ENCODE measurements at places on chromosomes 3 and 15.

- no peak for DNase-seq
These were observed 167.6 kb upstream of the CADPS start for GRCh38 chr3:63042833-63043232.

DNA sequence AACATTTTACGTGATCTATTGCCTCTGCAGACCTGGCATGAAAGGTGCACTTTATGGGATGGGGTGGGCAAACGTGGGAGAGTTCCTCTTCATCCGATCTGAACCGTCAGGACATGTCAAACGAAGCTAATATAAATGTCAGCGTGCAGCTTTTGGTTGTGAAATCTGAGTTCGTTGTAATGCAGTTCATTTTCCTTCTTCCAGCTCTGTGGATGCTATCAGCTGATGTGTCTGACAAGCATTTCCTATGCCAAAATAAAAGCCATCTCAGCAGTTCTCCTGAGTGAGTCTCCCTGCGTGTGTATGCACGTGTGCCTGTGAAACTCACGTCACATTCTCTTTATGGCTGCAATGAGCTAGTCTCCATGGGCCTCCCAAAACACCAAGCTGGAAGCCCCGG is 512.3 kb downstream of the MCTP2 start:
- DNase-seq = no peak

- DNase-seq = no peak
These were observed 128.4 kb downstream of the ASB7 start for GRCh38 chr15:100730655-100731266.

GRCh38 chr3:84958495-84959469 is at the start of gene CADM2:
TSS of gene CADM2 (plus strand) at chr3:84958989.
- no peak for DNase-seq

- DNase-seq = no peak
These were observed 41.5 kb downstream of the SPRED1 start for GRCh38 chr15:38294126-38294525.

DNA sequence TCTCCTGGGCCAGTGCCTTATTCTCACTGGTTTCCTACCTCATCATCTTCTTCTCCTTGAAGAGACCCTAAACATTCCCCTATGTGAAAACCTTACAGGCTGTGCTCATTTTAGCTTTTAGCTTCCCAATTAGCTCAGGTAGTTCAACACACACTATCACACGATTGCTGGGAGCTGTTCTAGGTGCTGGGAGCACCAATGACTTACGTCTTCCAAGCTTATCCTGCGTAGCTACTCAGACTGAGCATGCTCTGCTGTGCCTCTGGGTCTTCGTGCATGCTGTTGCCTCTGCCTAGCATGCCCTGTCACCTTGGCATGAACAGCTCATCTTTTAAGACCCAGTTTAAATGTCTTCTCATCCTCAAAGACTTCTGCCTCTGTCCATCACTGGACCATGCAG is 55.7 kb upstream of the APEH start:
- DNase-seq = no peak

DNA sequence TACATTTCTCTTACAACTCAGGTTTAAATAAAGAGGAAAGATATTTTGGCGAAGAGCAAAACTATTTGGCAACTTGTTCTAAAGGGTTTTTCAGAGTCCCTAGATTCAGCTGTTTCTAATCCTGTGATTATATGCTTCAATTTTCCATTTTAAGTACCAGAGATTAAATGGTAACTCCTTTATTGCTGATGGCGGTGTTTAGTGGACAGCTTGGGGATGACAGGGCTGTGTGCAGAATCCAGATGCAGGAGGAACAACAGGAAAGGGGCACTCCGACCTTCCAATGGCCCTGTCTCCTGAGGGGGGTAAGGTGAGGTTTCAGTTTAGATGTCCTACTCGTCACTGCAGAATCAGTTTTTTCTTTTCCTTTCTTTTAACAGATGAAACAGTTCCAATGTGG is 405.0 kb downstream of the PDCD6IP start:
- DNase-seq = no peak

DNA sequence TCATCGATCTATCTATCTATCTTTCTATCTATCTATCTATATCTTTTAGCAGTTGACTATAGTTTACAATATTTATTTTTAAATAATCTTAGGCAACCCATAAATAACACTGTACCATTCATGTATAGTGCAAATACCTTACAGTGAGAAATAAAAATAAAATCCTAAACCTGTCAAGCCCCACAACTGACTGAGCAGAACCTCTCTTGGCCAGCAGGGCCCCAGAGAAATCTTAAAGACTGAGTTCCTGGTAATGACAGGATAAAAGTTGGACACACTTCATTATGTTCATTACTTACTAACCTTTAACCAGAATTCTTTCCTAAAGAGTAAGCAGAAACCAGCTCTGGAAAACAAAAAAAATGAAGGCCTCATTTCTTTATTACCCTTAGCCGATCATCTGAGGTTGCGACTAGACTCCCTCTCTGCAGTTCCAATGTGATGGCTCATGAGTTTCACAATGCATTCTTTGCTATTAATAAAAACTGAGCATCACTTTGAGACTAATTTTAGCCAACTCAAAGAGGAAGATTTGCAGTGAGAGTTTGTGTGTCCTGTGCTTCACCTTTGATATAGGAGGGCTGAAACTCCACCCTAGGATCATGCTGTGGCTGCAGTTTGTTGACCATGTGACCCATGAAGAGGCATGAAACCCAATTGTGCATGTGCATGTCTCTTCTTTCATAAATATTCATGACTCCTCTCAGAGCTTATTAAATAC is 1072.0 kb downstream of the NSUN3 start:
- DNase-seq = no peak

- DNase-seq = no peak
These were observed 20.4 kb downstream of the TMOD2 start for GRCh38 chr15:51771773-51772172.

DNA sequence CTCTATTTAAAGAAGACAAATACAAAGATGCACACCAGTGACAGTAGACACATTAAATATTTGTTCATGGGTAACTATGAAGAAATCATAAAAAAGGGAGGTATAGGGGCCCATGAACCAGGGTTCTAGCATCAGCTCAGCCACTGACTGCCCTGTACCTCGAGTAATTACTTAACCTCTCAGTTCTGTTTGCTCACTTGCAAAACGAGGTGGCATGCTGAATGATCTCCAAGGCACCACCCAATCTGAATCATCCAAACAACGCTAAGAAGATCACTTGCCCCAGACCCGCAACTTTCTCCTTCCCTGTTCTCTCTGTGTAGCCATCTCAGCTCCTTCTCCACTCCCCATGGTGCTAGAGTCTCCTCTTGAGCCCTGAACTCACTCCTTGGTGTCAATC is 374.7 kb downstream of the VPS13C start:
- DNase-seq = no peak

Measured in NCI-H1417 treated with DMSO at 0.1 percent for 48 hours (cell line).